ENCODE measurements at places on chromosomes 1 and 21.

- no peak for DNase-seq
Measured at GRCh38 chr1:110734133-110734680, 59.5 kb upstream of the KCNA3 start.

DNA sequence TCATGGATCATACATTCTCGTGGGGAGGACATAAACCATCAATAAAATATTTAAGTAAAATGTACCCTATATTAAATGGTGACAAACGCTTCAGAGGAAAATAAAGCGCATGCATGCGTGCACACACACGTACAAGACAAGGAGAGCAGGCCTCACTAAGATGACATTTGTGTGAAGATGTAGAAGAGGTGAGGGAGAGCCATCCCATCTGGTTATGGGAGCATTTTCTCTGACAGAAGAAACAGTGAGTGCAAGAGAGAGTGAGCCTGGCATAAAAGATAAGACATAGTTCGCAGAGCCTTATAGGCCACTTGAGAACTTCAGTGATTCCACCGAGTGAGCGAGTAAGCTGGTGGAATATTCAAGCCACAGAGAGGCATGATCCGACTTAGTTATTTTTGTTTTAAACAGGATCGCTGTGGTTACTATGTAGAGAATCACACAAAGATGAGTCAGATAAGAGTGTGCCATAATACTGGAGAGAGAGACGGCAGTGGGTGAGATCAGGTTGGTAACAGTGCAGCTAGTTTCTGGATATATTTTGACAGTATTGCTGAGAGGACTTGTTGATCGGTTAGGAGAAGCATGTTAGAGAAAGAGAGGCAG lies 624.2 kb downstream of the PLPP3 start:
- DNase-seq, result no peak

- no peak for DNase-seq
Measured at GRCh38 chr1:221683681-221684080, 58.2 kb downstream of the DUSP10 start.

GRCh38 chr1:116690849-116691406 lies 23.4 kb upstream of the IGSF3 start:
- DNase-seq, result no peak

DNA sequence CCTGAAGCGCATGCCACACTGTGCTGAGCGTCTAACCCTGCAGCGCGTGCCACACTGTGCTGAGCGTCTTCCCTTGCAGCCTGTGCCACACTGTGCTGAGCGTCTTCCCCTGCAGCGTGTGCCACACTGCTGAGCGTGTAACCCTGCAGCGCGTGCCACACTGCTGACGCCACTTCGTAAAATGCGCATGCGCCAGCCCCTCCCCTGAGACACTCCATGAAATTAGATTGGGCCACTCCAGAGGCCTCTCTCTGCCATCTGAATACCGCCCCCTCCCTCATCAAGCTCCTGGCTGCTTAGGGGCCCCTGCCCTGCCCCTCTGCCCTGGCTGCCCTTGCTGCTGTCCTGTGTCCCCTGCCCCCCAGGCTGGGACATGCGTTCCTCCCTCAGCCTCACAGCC lies 84.8 kb downstream of the POFUT2 start:
- DNase-seq, result no peak

DNA sequence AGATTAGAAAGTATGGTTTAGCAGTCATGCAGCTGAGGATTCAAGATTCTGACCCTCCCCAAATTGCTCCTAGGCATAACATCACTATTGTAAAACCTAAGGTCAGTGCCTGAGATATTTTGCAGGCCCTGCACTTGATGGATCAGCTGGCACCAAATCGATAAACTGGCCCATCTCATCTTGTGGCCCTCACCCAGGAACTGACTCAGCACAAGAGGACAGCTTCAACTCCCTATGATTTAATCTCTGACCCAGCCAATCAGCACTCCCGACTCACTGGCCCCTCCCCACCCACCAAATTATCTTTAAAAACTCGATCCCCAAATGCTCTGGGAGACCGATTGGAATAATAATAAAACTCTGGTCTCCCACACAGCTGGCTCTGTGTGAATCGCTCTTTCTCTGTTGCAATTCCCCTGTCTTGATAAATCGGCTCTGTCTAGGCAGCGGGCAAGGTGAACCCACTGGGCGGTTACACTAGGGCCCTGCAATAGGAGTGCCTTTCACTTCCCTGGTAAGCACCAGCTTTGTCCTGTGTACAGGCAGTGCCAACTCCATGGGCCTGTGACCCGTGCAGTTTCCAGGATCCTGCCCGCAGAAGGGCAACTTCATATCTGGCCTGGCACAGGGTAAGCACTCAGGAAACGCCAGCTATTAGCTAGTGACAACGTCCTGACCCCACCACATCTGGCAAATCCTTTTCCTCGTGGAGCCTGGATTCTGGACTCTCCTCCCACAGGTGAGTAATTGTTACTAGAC lies 28.7 kb upstream of the SLC2A5 start:
- DNase-seq, result no peak

DNA sequence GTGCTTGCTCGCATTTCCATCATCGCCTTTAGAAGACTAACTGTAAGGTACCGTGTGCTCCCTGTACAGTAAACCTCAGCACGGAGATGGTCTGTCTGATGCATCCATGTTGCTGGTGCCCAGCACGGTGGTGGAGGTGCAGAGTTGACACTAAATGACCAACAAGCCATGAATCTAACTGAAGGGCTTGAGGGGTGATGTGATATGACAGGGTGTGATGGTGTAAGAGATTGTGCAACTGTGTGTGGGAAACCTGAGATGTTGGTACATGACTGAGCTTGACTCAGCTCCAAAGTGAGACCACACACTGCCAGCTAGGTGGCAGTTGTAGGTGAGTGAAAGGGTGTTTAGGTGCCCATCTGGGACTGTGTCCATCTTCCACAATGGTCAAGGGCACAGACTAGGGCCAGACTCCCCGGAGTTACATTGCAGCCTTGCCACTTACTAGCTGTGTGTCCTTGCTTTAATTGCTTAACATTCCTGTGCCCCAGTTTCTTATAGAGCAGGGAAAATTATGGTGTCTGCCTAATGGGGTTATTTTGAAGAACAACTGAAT lies 21.4 kb downstream of the SLC2A1 start:
- peak; percentile 72 for DNase-seq

DNA sequence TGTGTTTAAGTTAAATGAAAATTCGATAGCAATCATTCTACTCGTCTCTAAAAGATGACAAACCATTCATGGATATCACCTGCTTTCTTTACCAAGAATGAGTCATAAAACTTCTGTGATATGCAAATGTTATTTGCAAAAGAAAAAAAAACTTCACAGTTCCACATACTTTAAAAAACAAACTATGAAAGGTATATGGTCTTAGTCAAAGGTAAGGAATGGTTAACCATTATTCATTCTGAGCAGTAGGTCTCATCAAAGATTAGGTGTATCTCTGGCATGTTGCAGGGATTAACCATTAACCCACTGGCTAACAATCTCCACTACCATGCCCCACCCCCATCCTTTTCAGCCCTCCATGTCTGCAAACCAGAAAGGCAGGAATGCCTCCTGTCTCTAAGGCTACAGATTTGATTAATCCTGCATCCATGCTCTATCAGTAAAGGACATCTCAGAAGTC lies 44.4 kb downstream of the PTPN14 start:
- DNase-seq, result no peak

GRCh38 chr1:26297057-26297790 lies 9.2 kb downstream of the UBXN11 start:
- DNase-seq, result no peak

- no peak for DNase-seq
Measured at GRCh38 chr1:184621260-184621659, 133.4 kb downstream of the EDEM3 start.

DNA sequence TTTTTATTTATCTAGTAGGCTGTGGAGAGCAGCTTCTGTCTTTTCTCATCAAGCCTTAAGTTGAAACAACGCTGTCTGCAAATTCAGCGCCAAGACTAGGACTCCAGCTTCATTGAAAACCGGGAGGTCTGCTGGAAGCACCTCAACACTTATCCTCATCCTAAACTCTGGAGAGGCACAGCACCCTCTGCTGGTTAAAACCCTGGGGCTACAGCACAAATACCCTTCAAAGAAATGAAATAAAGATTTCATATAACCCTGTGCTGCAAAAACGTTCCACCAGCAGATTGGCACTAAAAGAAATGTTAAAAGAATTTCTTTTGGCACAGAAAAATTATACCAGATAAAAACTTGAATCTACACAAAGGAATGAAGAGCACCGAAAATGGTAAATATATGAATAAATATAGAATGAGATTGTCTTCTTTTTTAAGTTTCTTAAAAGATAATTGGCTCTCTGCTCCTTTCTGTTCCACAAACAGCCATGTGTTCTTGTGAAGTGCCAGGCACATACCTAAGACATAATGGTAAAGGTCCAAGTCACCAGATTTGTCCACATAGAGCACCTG lies 227.7 kb upstream of the SAMSN1 start:
- peak; percentile 74 for DNase-seq

DNA sequence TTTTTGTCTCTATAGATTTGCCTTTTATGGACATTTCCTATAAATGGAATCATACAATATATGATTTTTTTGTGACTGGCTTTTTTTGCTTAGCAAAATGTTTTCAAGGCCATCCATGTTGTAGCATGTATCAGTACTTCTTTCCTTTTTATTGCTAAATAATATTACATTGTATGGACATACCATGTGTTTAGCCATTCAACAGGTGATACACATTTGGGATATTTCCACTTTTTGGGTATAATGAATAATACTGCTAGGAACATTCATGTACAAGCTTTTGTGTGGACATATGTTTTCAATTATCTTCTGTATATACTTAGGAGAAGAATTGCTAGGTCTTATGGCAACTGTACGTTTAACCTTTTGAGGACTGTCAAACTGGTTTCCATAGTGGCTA lies 47.4 kb downstream of the RIMS3 start:
- no peak for DNase-seq

DNA sequence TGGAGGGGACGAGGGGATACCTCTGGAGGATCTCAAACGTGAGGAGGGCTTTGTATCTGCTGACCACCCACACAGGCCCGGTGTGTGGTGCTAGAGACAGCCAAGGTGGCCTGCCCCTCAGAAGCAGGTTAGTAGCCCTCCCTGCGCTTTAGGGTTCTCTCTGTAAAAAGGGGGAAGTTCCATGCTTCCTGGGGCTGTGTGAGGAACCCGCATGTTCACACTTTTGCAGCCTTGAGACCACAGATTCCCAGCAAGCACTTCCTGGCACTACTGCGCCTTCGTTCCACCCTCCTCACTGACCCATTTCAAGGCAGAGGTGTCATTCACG lies 7.9 kb upstream of the GUCA2B start:
- no peak for DNase-seq

DNA sequence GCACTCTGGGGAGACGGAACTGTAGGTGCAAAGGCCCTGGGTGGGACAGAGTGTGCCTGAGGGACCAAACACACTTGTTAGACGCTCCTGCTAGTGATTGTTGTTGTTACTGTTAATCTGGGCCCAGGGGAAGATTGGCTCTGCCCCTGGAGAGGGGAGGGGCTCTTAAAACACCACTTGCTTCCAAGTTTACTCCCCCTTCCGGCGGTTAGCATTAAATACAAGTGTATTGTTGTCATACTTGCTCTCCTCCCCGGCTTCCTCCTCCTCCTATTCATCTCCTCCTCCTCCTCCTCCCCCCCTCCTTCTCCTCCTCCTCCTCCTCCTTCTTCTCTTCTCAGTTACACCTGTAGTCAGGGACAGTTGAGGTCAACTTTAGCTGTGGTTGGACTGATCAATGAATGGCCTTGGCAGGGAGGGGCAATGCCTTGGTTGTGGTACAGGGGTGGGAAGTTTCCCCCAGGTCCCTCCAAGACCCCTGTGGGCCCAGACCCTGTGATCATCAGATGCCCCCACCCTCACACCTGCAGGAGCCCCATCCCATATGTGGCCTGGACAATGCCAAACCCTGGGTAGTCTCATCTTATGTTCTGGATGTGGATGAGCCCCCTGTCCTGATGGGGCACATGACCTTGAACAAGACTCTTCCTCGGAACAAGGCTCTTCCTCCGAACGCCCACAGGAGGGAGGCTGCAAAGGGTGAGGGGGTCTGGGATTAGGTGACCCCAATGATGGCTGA lies 217.3 kb downstream of the PTPRU start:
- DNase-seq, result peak; percentile 72

- DNase-seq, result no peak
Measured at GRCh38 chr1:64748222-64748621, 3.3 kb downstream of the RAVER2 start.

DNA sequence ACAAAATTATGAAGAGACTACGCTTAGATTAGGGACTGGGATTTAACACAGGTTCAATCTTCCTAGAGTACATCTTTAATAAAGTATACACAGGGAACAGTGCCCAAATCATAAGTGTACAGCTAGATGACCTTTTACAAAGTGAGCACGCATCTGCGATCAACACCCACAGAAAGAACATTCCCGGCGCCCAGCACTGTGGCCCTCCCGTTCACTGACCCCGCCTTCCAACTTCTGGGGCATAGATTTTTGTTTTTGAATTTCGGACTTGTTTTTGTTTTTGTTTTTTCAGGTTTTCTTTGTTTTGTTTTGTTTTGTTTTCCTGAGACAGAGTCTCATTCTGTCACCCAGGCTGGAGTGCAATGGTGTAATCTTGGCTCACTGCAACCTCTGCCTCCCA lies 30.6 kb upstream of the COX20 start:
- DNase-seq, result no peak

DNA sequence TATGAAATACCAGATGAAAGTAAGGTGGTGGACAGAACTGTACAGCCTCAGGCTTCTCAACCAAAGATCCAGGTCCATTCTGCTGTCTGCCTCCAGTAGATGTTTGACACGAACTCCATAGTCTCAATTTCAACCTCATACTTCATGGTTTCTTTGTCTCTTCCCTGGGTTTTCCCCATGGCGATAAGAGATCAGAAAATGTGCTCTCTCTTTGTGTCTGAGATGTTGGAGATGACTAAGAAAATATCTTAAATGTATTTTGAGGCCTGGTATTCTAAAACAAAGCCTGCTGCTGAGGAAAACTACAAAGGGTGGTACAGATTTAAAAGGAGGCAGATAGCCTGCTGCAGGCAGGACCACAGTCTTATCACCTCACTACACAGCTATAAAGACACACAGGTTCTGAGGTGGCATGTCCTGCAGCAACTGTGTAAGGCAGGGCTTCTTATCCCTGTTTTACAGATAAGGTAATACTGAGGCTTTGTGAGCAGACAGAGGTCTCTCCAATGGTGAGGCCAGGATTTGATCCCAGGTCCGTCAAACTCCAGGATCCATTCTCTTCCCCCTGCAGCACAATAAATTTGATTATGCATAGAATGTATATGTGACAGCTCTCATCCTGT lies 40.0 kb upstream of the CACNA1E start:
- DNase-seq, result no peak

GRCh38 chr1:37434292-37435225 lies 39.8 kb upstream of the ZC3H12A start:
- peak; percentile 83 for DNase-seq

GRCh38 chr1:26748351-26748750 lies 39.4 kb upstream of the PIGV start:
- DNase-seq, result no peak

GRCh38 chr21:25465263-25465662 lies 142.0 kb downstream of the MRPL39 start:
- no peak for DNase-seq

GRCh38 chr1:207073906-207074820 lies 14.5 kb upstream of the C4BPB start:
- no peak for DNase-seq
